ENCODE measurements at places on chromosomes 6 and 20. TPM values are rescaled to one million over a fixed set of nuclear protein-coding genes. Genes with fewer than 3 reads are reported as not detected.

DNA sequence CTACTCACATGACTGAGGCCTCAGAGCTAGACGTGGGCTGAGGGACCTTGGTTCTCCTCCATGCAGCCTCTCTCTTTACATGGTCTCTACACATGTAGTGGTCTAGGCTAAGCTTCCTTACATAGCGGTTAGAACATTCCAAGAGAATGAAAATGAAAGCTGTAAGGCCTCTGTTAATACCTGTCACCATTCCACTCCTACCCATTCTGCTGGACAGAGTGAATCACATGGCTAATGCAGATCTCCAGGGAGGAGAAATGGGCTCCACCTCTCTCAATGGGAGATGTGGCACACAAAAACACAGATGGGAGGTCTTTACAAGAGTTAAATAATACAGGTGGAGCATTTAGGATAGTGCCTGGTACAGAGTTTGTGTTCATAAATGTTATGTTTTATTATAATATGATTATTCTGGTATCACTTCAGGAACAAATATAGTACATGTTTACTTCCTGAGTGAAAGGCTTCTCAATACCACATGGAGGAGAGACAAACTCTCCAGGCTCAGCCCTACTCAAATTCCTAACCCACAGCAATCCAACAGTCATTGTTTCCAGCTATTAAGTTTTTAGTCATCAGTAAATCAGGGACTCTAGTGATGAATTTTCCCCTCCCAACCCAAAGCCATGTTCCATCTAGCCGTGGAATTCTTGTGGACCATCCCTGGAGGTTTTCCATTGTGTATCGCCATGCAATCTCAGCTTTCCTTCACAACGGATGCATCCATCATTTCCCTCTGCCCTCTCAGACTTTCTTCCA is 57.9 kb downstream of the ISM1 start:
- no peak overlapping the region for H3K4me3 ChIP-seq
- H3K27ac ChIP-seq = no peak overlapping the region
- H3K36me3 ChIP-seq = no peaks in the 10 kb centered on the region
- no peaks in the 10 kb centered on the region for H3K4me1 ChIP-seq
- H3K27me3 ChIP-seq = no peaks in the 10 kb centered on the region
- DNase-seq = no peak

- peaks cover 8% of the 10 kb centered on the region for H3K27me3 ChIP-seq
- no peaks in the 10 kb centered on the region for H3K36me3 ChIP-seq
- DNase-seq = no peak
- no peak overlapping the region for H3K4me3 ChIP-seq
Measured at GRCh38 chr6:12504325-12504966, 212.1 kb upstream of the PHACTR1 start.

DNA sequence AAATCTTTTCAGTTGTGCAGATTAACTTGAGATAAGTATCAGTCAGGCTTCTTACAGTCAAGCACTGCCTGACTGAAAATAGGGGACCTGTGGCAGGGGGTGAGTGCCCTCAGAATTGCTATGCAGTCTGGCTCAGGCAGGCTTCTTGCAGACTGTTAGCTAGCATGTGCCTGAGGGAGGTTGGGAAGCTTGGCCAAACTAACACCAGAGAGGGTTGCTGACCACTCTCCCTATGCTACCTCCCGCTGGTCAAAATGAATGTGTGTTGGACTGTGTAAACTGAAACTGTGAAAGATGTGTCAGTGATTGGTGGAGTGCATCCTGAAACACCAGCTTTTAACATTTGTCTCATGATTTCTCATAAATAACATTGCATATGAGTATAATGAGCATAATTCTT is 622.3 kb upstream of the IMPG1 start:
- no peak overlapping the region for H3K4me3 ChIP-seq
- no peaks in the 10 kb centered on the region for H3K36me3 ChIP-seq
- H3K27ac ChIP-seq = no peak overlapping the region
- no peaks in the 10 kb centered on the region for H3K4me1 ChIP-seq

GRCh38 chr6:33320315-33321181 is 3.0 kb upstream of the ZBTB22 start:
- H3K27ac ChIP-seq = peak overlapping the region; percentile 100
- H3K36me3 ChIP-seq = peaks cover 18% of the 10 kb centered on the region
- peak overlapping the region; percentile 100 for H3K4me3 ChIP-seq
- H3K27me3 ChIP-seq = no peaks in the 10 kb centered on the region

DNA sequence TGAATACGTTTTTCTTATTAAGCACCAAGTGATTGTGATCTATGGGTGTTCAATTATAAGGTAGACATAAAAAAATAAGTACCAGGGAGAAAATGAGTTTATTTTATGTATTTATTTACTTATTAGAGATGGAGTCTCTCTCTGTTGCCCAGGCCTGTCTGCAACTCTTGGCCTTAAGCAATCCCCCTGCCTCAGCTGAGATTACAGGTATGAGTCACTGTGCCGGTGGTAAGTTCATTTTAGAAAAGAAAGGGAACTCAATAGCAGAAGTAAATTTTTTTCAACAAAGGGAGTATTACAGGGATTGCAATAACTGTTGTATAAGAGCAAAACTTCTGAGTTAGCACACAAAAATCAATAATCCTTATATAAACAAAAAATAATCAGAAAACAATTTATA is 98.7 kb upstream of the FUT9 start:
- H3K36me3 ChIP-seq = no peaks in the 10 kb centered on the region
- H3K4me3 ChIP-seq = no peak overlapping the region
- peaks cover 4% of the 10 kb centered on the region for H3K27me3 ChIP-seq
- H3K27ac ChIP-seq = no peak overlapping the region
- H3K4me1 ChIP-seq = no peaks in the 10 kb centered on the region
- DNase-seq = no peak

GRCh38 chr20:51635680-51636079 is 93.2 kb upstream of the NFATC2 start:
- peaks cover 48% of the 10 kb centered on the region for H3K27me3 ChIP-seq
- no peaks in the 10 kb centered on the region for H3K36me3 ChIP-seq
- H3K27ac ChIP-seq = no peak overlapping the region
- H3K4me3 ChIP-seq = no peak overlapping the region

CST2 gene
- total RNA-seq = not detected

SIGLEC1 gene
- 0.13 TPM for total RNA-seq

IP6K3 gene
- total RNA-seq = not detected

FNDC11 gene
- total RNA-seq = 0.99 TPM
